ENCODE measurements at places on chromosomes 7 and 10.

GRCh38 chr10:103861505-103861904 is 6.1 kb upstream of the SH3PXD2A start:
- DNase-seq, result no peak

GRCh38 chr7:98210513-98211220 is 572 bp upstream of the BHLHA15 start:
- DNase-seq, result no peak

DNA sequence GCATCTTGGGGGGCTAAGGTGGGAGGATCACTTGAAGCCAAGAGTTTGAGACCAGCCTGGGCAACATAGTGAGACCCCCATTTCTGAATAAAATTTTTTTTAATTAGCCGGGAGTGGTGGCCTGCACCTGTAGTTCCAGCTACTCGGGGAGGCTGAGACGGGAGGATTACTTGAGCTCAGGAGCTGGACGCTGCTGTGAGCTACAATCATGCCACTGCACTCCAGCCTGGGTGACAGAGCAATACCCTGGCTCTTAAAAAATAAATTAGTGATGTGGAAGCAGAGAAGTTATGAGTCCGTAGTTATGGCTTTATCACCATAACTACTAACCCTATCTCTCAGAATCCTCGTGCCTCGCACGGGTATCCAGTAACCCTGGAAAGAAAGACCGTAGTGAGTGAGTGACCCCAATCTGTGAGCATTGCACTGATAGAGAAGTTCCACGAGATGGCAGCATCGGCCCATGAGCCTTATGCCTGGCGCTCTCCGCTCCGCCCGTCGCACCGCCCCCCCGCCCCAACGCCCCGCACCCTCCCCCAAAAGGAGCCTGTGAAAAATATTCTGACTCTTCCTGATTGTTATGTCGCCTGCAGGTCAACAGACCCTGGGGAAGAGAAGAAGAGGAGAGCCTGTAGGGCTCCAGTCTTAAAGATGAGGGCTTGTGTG is 4.9 kb upstream of the SLC29A3 start:
- DNase-seq, result peak; percentile 66

DNA sequence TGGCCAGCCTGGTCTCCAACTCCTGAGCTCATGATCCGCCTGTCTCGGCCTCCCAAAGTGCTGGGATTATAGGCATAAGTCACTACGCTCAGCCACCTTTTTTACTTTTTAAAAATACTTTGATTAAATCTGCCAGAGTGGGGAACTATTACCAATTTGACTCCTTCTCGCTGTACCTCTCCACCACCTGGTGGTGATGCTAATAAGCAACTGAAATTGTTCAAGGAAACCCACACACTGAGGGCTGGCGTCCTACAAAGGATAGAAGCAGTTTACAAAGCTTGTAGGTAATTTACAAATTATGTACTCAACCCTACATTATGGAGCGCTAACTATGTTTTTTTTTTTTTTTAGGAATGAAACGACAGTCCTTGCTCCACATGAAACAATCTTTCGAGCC is 111.1 kb downstream of the CPED1 start:
- no peak for DNase-seq

DNA sequence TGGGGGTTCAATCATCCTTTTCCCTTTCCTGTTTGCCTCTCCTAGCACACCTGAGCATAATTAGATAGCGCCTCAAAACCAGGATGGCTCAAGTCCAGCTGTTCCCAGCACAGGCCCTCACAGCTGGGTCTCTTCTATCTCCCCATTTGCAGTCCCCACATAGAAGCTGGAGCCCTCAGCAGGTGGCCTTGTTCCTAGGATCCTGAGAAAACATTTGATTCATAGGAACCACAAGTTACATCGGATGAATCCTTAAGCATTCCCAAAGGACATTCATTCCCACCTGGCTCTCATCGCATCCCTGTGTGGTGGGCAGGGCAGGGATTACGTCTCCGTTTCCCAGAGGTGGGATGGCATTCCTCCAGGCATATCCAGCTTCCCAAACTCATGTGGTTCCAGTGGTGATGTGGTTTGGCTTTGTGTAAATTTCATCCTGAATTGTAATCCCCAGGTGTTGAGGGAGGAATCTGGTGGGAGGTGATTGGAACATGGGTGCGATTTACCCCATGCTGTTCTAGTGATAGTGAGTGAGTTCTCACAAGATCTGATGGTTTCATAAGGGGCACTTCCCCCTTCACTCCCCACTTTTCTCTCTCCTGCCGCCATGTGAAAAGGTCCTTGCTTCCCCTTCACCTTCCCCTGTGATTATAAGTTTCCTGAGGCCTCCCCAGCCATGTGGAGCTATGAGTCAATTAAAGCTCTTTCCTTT is 49.8 kb upstream of the LEP start:
- no peak for DNase-seq

- DNase-seq, result peak; percentile 22
Measured at GRCh38 chr7:134254311-134254710, 62.4 kb downstream of the SLC35B4 start.

GRCh38 chr7:141102436-141102835 is 28.6 kb downstream of the TMEM178B start:
- DNase-seq, result no peak

DNA sequence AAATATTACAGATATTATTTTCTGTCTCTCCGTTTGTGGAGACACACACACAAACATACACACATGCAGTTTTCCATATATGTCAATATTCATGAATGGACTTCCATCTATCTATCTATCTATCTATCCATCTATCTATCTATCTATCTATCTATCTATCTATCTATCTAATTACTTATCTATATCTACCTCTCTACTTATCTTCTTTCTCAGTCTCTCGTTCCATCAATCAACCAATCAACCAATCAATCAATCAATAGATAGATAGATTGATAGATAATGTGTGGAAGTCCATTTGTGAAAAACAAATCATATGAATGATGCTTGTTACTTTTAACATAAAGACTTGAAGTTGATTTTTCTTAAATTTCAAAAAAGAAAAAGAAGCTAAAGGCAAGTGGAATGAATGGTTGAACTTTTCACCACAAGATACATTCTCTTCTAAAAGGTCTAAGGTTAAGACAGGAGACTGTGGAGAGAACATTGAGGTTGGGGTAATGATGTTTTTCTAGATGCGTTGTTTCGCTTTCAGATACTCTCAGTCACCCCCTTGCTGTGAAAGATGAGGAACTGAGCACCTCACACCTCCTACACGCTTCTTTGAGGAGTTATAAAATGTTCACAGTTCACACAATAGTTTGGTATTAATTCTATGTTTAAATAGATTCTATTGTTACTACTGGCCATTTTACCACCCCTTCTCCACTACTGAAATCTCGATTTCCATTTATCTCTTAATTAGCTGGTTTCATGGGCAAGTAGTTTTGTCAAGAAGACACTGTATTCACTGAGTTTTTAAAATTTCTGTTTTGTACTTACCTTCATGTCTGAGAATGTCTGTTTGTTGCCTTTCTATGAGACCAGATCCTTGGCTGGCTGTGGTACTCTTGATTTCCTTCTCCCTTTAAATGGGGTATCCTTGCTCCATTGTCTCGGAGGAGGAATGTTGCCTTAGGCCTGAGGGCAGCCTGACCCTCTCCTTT is 114.1 kb downstream of the EMX2 start:
- DNase-seq, result no peak
